ENCODE measurements at places on chromosomes 16 and 17.

DNA sequence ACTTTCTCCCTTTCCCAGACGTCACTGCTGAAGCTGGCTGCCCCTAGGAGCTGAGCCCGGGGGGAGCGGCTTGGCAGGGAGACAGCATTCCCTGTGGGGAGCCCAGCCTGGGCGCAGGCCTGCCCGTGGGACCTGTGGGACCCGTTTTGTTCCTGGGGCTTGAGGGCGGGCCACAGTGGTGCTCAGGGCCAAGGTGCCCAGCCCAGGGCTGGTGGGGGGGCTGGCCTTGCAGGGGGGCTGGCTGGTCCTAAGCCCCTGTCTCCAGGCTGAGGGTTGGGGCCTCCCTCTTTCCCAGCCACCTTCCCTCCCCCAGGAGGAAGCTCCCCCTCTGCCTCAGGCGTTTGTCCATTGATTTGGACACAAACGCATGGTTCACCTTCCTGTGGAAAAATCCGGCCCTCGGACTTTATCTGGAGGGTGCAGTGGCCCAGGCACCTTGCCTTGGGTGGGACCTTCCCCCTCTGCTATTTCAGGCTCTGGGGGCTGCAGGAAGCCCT lies 4.4 kb downstream of the NHERF2 start:
- no peak for DNase-seq

GRCh38 chr17:57803021-57803420 lies 46.8 kb downstream of the MRPS23 start:
- DNase-seq, result no peak

DNA sequence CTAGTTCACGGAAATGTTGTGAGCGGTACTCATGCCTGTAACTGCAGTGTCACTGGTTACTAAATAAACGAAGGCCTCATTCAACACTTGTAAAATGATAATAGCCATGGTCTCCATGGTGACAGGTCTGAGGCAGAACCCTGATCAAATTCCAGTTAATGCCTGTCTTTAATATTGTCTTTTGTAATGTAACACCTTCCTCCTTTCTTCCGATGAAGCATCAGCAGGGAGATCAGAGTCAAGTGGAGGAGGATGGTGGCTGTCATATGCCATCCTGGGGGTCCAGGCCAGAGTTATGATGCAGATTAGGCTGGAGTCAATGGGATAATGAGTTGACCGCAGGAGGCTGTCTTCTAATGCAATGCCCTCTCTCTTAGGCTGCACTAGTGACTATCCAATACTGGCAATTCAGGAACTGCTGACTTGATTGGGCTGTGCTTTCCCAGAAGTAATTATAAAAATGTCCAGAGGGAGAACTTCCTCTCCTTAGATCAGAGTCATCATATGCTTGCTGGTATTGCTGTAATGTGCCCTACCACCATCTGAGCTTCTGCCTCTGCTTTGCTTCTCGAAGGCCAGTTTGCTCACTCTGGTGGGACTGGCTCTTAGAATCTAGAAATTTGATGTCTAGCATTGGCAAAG lies 419.1 kb downstream of the CA10 start:
- DNase-seq, result no peak

DNA sequence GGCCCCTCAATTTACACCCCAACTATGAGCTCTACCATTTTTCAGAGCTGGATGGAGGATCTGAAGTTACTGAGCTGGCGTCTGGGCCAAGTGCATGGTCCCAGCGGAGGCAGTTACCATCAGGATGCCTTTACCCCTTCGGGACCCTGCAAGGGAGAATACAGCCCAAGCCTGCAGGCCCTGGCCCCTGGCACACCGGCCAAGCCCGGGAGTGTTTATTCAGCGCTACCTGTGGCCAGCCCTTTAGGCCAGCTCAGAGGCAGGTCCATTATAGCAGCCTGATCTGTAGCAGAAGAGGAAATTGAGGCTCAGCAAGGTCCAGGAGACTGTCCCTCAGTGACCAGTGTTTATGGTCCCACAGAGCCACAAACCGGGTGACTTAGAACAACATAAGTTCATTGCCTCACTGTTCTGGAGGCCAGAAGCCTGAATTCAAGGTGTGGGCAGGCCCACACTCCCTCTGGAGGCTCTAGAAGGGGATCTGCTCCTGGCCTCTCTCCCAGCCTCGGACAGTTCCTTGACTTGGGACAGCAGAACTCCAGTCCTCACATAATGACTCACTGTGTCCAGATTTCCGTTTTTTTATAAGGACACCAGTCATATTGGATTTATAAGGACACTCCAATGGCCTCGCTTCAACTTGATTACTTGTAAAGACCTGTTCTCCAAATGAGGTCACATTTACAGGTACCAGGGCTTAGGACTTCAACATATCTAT lies 8.8 kb downstream of the SEC14L5 start:
- DNase-seq, result no peak

DNA sequence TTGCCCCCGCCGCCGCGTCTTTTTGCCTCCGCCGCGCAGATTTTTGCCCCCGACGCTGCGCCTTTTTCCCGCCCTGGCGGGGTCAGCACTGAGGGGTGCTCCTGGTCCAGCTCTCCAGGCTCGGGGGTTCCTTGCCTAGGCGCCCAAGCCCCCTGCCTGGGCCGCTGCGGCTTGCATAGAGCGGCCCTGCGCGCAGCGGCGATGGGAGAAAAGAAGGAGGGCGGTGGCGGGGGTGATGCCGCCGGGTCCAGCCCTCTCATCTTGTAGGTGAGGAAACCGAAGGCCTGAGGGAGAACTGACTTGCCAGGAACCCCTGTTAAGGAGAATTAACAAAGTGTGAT lies 330.8 kb upstream of the WSB1 start:
- DNase-seq, result no peak

GRCh38 chr17:10674704-10675103 lies 17.6 kb upstream of the MYH3 start:
- no peak for DNase-seq

Measured in epithelial cell of esophagus (primary cell).